Germinal center (tissue), 1 donor: ENCODE measurements at places on chromosomes 13 and 19.
A peak's percentile ranks its signal among the peaks of the same experiment; 100 is the strongest.

- DNase-seq = no peak
These were observed 278.5 kb upstream of the HTR2A start for GRCh38 chr13:47175172-47175866.

- DNase-seq = no peak
These were observed 263.4 kb downstream of the POU4F1 start for GRCh38 chr13:78339927-78340326.

GRCh38 chr19:887072-887471 is 5.9 kb downstream of the MED16 start:
- no peak for DNase-seq

GRCh38 chr19:41998246-41999020 is 4.4 kb upstream of the ATP1A3 start:
- DNase-seq = peak; percentile 72

GRCh38 chr19:21463449-21464105 is 41.8 kb upstream of the ZNF429 start:
- peak; percentile 91 for DNase-seq

- DNase-seq = no peak
These were observed 2.1 kb downstream of the TMEM255B start for GRCh38 chr13:113761136-113761535.

GRCh38 chr13:112616586-112617362 is 28.8 kb upstream of the TUBGCP3 start:
- DNase-seq = peak; percentile 37

- no peak for DNase-seq
These were observed 9.4 kb upstream of the CCDC97 start for GRCh38 chr19:41300555-41300954.
